ENCODE measurements at places on chromosomes 11 and 22.

GRCh38 chr11:120205596-120206161 lies 5.2 kb upstream of the OAF start:
- no peak for DNase-seq

- no peak for DNase-seq
Observed at GRCh38 chr22:49476176-49476575, 351.5 kb downstream of the BRD1 start.

DNA sequence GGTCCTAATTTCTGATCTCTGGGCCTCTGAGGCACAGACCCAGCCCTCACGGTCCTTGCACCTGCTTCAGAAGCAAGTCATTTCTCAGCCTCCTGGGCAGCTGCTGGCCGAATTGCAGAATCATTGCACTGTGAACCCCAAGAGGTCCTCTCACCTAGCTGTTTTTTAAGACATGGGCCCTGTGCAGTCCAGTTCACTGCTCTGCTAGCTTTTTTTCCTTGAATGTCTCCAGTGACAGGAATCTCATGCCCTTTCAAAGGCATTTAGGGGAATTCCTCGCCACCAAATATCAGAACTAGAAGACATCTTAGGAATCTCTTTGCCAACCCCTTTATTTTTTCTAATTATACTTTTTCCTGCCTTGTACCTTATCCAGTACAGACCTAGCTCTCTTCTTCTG lies 35.6 kb upstream of the TP53I11 start:
- peak; percentile 38 for DNase-seq

DNA sequence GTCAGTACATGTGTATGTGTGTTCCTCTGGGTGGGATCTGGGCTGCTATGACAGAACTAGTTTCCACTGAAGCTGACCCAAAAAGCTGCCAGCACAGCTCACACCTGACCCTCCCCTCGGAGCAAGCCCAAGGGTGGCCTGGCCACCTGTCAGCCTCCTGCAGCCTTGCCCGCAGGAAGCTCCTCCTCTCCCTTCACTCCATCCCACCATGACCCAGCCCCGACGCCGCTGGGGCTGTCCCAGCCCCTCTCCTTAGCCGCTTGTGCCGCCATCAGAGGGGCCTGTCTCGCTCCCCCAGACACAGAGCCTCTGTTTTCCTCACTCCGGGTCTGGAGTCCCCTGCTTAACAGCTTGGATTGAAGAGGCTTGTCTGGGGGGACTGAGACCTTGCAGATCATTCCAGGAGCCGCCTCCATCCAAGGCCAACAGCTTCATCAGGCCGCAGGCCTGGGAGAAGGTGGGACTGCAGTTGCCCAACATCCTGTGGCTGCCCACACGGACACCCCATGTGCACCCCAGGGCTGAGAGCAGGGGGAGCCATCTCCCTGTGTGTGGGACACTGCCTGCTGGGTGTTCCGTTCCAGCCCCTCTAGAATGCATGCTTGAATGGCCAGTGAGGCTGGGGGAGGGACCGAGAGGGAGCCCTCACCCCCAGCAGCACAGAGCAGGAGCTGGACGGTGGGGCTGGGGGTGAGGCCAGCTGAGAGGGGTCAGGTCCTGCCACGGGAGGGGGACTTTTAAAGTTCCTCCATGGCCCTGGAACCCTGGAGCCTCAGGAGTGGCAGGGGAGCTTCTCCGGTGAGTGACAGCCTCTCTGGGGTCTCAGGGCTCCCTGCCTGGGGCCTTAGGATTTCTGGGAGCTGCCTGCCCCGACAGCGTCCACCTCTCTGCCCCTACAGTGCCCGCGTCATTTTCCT lies 696 bp downstream of the MRGPRF start:
- DNase-seq, result no peak

Data from sciatic nerve (tissue), 2 donors.